ENCODE measurements at places on chromosomes 3 and 15.

DNA sequence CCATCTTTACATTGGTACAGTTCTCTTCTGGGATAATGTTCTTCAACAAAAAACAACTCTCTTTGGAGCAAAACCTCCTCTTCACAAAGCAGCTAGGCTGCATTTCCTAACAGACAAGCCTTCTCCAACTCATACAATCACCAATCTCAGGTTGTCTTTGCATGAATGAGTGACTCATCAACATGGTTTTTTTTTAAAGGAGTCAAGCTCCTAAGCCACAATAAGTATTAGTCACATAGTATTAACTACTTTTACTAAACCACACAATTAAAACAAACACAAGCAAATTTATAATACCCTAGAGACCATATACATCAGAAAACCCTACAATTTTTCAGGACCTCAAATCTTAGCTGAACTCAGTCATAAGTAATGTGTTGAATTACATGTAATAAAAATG, 137.4 kb downstream of the TBC1D5 start:
- no peak for DNase-seq

- no peak for DNase-seq
These were observed 55.3 kb downstream of the TRAT1 start for GRCh38 chr3:108877901-108878300.

DNA sequence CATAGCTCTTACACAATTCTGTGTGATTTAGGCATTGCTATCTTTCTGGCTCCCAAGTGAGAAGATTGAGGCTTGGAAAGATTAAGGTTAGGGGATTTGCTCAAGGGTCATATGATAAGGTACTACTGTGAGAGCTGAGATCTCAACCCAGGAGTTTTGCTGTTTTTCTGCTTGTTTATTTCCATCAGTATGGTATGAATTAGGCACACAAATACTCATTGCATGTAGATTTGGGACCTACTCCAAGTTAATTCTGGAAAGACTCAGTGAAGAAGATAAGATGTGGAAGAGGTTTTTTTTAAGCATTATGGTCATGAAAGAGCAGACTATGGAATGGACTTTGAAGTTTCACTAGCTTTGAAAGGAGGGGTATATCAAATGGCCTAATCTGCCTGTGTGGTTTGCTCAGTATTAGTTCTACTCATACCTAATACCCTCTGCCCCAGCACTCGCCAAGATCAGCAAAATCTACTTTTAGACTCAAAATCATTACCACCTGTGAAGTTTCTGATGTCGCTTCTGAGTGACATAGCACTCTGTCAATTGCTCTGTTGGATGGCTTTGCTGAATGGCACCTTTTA, 12.5 kb downstream of the MBNL1 start:
- no peak for DNase-seq

DNA sequence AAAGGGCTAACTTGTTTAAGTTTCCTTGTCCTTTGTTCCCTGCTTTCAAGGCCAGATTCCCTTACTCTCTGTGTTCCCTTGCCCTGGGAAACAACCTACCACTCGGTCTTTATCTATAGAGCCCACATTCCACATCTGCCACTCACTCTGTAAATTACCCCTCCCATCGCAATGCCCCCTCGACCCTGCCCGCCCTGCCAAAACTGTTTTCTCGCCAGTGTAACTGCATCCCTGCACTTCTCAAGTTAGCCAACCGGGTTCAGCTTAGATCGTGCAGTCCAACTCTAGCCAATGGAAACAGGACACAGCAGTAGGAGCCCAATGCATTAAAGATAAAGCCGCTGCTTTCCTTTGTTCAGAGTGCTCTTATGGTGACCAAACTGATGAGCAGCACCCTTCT, 263.6 kb downstream of the TBL1XR1 start:
- DNase-seq: no peak

DNA sequence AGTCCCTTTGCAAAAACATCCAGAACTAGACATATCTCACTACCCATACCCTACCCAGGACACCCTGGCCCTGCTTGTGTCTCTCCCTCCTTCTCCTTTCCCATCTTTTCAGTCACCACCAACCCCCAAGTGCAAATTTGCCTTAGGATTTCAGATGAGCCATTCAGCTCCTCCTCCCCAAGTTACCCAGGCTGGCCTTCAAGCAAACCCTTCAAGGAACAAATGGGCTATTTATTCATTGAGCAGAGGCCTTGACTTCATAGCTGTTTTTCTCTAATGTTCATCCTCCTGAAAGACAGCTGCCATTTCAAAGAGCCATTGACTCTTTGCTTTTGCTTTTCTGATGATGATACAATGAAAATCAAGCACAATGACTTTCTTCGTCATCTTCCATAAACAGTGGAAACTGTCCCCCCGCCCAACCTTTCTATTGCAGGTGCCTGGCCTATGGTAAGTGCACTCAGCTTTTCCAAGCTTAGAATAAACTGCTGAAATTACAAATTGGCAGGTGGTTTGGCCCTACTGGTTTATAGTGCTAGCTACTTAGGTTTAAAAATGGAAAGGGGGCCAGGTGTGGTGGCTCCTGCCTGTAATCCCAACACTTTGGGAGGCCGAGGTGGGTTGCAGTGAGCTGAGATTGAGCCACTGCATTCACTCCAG, 26.1 kb upstream of the KLHL6 start:
- DNase-seq: no peak

DNA sequence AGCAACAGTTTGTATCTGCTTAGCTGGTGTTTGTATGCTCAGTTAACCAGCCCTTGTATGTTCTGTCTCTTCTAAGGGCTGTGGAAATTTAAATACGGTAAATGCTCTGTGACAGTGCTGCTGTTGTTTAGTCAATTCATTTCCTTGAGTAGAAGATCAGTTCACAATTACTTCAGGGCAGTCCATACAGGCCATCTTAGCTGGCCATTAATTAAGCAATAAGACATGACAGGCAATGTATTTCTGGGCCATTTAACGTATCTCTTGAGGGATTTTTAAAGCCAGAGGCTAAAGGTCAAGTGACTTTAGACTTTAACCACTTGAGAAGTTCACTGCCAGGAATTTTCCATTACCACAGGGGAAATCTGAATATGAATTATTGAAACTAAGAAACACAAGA, 351.8 kb downstream of the ZIC1 start:
- no peak for DNase-seq

DNA sequence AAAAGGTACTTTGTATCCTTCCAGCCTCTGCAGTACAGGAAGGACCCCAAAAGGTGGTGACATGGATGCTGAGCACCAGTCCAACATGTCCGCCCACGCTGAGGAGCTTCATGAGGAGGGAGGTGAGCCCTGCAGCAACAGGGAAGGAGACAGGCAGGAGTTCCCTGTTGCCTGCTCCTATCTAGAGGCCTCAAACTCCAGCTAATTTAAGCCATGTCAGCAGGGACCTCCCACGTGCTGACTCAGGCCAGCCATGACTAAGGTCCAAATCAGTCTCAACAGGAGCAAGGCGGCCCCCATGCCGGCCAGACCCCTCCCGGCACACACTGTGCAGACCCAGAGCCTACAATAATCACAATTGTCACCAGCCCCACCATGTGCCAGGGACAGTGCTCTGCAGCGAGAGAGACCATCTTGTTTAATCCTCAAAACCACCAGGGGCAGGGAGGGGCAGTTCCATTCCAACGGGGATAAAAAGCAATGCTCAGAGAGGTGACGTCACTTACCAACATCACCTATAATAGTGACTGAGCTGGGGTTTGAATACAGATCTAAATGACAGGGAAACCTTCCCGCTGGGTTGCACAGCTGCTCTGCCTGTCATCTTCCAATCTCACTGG, 54.5 kb upstream of the GATA2 start:
- DNase-seq: no peak

- DNase-seq: no peak
These were observed 377.2 kb upstream of the CFAP20DC start for GRCh38 chr3:59426821-59427565.

- DNase-seq: no peak
These were observed 246.5 kb downstream of the EPHB1 start for GRCh38 chr3:135041601-135042000.

DNA sequence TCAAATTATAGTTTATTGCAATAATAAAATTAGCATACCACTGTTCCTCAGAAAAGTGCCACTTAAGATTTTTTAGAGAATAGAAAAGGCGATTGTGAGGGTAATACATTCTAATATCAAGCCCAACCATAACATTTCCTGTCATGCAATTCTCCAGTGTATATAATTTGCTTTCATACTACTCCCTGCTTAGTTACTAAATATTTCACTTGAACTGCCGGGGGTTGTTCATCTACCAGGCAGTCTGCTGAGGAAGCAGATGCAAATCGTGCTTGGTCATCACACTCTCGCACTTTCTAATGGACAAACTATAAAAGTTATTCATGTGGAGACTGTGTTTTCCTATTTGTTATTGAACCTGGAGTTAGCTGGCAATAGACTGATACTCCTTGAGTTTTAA, 645.6 kb upstream of the CBLB start:
- DNase-seq: no peak

DNA sequence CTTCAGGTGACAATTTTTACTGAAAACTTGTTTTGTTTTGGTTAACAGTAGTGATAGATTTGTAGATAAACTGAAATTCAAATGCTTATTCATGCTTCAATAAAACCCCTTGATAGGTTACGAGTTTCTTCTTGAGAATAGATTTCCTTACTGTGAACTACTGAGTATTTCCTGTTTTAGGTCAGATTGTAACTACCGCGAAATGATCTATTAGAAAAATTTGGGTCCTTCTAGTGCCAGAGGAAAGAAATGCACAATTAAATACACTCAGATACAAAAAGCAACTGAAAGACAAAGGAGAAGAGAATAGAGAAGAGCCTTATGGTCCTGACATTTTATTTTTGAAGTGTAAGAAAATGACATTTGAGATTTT, 251.7 kb upstream of the TBL1XR1 start:
- no peak for DNase-seq

DNA sequence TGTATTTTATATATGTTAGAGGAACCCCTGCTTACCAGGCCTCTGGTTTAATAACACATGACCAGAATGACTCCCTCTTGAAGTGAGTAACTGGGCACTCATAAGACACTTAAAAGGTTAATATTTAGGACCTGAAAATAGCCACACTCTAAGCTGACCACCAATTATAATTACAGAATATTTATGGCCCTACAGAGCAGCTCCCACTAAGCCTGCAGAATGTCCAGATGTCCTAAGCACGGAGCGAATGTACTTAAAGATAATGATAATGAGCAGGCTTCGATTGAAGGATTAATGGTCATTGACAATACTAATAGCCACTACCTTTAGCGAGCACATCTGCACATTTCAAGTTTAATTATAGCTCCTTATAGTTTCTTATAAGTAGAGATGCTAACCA, 22.8 kb upstream of the KCTD6 start:
- no peak for DNase-seq

DNA sequence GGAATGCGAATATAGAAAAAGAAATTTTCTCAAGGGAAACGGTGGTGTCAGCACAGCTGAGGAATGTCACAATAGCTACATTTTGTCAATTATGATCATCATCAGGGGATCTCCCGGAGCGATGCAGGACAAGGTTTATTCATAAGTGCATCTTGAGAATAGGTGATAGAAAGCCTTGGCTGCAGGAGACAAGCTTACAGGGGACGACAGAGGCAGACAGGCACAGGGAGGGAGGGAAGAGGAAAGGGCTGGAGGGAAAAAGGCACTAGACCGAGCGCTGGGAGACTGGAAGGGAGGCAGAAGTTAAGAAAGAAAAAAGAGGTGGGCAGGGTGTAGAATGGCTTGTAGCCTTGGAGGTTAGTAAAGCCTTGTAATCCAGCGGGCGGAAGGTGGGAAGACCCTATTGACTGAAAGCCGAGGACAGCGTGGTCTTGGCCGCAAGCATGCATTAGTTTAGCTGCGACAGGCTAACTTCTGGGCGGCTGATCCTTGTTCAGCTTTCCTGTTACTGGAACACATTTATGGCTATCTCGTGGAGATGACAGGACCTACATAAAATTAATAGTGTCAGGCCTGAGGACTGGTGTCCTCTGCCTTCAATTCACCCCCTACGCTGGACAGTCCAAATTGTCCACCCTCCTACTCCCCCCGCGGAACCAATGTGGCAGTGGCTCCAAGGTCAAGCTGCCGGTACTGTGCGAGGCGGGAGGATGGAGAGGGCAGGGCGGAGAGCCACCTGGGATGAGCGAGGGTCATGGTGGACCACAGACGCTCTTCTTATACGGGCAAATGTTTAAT, 1.4 kb upstream of the NECTIN3 start:
- DNase-seq: no peak

GRCh38 chr3:17052363-17052762, 167.6 kb downstream of the PLCL2 start:
- DNase-seq: no peak

GRCh38 chr3:45608885-45609284, 14.3 kb downstream of the LIMD1 start:
- DNase-seq: no peak

GRCh38 chr3:48648188-48648850, 13.1 kb upstream of the SLC26A6 start:
- no peak for DNase-seq

GRCh38 chr3:15367059-15367458, 34.7 kb upstream of the SH3BP5 start:
- no peak for DNase-seq

GRCh38 chr15:38283010-38283409, 30.4 kb downstream of the SPRED1 start:
- no peak for DNase-seq

- no peak for DNase-seq
These were observed 101.7 kb downstream of the SMAD6 start for GRCh38 chr15:66803749-66804148.

DNA sequence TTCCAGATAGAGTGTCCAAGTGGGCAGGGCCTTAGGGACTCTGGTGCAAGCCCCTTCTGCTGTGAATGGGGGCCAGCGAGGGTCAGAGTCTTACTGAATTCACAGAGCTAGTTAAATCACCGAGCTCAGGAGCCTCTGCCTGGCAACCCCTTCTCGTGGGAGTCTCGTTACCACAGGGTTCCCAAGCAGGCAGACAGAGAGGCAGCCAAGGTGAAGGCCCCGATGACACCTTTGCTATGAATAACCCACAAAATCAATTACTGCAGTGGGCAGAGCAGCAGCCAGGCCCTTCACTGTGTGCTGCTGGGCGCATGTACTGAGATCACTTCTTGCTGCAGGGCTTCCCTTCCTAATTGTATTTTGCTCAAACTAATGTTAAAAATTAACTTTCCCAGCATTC, 56.9 kb downstream of the SPSB4 start:
- DNase-seq: no peak

GRCh38 chr15:40918799-40919392, 10.2 kb upstream of the DLL4 start:
- no peak for DNase-seq

- no peak for DNase-seq
These were observed 18.0 kb downstream of the UBE2E2 start for GRCh38 chr3:23221136-23221535.

GRCh38 chr3:113428581-113428980, 12.7 kb downstream of the CFAP44 start:
- no peak for DNase-seq

Data from activated CD4-positive, alpha-beta T cell treated with anti-CD3 and anti-CD28 coated beads for 4 hours (primary cell).